ENCODE measurements at places on chromosomes 3 and 15.

DNA sequence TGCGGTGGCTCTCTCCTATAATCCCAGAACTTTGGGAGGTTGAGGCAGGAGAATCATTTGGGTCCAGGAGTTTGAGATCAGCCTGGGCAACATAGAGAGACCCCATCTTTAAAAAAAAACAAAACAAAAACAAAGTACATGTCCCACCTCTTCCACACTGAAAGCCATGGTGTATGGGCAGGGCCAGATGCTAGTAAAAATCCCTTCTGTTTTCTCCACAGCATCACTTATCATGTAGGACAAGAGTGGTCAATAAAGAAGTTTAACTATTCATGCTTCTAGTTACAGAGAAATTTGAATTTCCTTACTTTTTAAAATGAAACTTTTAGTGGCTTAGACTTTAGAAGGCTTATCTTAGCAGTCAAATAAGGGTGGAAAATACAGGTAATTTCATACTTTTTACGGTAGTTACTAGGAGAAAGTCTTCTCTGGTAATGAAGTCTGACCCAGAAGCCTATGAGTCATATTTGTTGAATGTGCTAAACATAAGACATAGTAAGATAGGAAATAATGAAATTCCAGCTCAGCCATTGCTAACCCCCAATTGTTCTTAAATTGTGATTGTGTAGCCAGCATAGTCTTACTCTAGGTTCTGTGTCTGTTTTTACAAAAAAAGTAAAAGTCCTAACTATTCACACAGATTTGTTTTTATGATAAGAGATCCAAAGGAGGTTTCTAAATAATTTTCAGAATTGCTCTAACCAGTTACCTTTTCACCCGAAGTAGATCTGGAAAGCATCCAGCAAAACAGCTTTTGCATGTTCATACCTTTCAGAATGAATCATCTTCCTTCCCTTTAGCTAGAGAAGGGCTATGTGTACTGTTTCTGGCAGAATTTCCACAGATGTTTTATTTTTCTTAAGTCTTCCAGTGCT, 16.4 kb upstream of the ZNF609 start:
- no peak for DNase-seq

DNA sequence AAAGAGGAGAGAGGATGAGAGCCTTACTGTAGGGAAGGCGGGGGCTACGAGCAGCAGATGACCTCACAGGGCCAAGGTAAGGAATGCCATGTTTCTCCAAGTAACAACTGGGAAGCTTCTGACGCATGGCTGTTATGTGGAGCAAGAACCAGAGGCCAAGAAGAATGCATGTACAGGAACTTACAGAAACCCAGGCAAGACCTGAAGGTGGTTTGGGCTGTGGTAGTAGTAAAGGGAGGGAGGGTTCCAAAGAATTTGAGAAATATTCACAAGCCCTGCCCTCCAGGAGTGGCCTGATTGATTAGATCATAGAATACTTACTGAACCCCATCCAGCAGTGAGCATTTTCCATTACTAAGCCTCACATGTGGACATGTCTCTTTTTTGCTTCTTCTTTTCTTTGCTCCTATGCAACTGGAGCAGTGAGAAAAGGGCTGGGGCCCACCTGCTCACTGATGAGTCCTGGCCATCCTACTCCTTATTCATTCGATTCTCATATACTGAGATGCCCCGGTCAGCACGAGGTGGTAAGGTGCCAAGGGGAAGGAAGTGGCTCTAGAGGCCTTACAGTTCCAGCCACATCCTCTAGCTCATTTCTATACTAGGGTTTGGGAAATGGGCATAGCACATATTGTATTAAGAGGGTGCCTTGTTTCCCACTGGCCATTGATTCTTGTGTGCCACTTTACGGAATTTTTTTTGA, 8.3 kb upstream of the SLC12A8 start:
- no peak for DNase-seq

GRCh38 chr3:22373182-22373581, 622.2 kb upstream of the ZNF385D start:
- no peak for DNase-seq

DNA sequence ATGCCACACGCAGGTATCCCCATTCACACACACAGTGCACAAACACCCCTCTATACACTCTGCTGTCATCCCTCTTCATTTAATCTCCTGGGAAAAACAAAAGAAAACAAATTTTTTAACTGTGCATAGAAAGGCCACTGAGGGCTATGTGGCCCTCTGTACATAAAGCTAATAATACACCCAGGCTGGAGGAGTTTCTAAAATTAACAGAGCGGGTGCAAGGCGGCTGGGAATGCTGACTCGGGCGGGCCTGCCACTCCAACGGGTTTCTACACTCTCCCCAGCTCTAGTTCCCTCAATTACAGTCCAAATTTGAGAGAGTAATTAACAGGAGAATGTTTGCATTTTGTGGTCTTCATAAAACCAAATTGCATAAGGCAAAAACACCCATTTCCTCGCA, 23.1 kb downstream of the HCN4 start:
- DNase-seq: no peak

GRCh38 chr3:66910266-66911055, 87.6 kb upstream of the KBTBD8 start:
- no peak for DNase-seq

Measured in activated gamma-delta T cell (primary cell).